MV-4-11 (cell line): ENCODE measurements at places on chromosomes 13 and 19.

DNA sequence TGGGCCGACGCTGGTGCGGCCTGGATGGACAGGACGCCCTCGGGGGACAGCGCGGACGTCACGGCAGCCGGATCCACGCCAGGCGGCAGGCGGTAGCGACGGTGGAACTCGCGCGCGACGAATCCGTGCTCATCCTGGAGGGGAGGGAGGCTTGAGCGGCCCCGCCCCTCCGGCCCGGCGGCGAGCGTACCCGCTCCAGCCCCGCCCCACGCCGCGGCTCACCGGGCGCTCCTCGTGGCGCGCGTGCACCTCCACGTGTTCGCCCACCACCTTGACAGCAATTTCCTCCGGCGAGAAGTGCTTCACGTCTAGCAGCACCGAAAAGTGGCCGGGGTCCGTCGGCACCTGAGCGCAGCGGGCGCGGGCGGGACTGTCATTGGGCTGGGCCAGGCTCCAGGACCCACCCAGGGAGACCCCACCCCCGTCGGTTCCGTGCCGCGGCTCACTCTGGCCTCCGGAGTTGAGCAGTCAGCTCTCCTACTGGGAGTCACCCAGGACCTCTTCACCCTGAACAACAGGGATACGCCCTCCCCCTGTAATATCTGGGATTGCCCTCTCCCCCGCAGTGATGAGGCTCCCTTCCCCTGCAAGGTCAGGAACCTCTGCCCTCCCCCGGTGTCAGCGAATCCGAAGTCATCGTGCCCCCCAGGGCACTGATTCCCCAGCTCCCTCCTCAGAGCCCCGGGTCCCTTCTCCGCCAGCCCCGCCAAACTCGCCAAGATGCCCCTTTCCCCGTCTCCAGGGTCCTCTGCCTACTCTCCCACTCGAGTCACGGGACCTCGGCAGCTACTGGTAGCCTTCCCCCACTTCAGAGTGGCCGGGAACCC, 1.1 kb downstream of the HSPB6 start:
- DNase-seq, result no peak

DNA sequence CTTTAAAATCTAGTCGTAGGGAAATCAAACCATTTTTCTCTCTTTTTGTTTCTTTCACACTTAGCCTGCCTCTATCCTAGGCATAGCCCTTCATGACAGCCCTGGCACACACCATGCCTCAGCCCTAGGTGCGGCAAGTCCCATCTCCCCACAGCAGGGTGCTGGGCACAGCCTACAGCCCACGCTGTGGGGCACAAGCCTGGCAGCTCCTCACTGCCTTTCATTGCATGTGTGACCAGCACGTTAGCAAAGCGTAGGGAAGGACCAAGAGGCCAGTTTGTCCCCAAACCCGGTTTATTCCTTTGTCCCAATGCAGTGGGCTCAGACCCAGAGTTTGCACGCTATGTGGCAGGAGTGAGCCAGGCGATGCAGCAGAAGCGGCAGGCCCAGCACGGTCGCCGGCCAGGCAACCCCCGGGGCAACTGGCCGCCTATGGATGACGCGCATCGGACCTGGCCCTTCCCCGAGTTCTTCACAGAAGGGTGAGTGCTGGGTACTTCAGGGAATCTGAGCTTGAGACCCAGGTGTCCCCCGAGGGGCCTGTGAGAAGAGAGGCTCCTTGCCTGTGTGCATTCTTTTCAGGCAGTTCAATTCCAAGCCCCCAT, 17.3 kb upstream of the GPI start:
- no peak for DNase-seq

DNA sequence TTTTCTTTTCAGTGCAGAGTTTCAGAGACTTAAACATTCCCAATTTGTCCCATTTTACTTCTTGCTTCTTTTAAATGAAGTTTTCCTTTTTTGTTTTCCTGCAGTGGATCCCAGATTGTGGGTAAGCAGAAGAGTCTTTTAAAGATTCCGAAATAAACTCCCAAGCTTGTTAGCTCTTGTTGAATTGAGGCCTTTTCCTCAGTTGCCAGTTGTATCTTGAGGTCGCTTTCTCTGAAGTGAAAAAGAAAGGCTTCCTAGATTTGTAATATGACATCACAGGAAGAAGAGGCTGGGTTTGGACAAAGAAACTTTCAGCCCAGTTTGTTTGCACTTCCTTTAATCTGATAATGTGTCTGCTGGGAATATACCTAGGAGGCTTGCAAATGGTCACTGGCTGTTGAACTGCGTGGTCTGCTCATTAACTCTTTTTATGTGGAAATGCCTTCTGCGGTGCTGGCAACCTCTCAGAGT, at the start of gene LPAR6:
Gene LPAR6 (minus strand): TSS at position 233 of the 471 bp plus-strand sequence. CDS start 690 bp downstream, outside the sequence.
- no peak for DNase-seq

- peak; percentile 15 for DNase-seq
Measured at GRCh38 chr19:16376649-16377048, 52.0 kb downstream of the KLF2 start.

DNA sequence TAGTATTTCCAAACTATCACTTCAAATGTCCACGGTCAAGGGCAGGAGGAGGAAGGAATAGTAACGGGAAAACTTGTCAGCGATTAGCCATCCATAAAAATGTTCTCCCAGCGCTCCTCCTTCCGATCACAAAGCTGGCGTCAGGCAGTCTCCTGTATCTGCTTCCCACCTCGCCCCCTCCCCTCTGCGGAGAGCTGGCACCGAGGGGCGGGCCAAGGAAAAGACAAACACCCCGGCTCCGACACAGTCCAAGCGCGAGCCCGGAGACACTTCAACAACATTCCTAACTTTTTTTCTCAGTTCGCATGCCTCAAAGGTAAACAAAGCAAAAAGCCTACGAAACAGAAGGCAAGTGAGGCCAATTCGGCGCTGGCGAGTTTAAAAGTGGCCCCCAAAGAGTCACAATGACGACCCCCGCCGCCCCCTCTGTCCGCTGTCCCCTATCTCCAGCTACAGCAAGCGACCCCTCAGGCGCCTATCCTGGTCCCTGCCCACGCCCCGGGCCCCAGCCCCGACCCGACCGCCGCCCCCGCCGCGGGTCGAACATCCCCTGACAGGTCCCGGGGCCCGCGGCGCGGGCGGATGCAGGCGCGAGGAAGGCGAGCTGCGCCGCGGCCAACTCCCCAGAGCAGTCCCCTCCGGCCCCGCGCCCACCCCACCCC, 736 bp downstream of the SMAD9 start:
- no peak for DNase-seq

DNA sequence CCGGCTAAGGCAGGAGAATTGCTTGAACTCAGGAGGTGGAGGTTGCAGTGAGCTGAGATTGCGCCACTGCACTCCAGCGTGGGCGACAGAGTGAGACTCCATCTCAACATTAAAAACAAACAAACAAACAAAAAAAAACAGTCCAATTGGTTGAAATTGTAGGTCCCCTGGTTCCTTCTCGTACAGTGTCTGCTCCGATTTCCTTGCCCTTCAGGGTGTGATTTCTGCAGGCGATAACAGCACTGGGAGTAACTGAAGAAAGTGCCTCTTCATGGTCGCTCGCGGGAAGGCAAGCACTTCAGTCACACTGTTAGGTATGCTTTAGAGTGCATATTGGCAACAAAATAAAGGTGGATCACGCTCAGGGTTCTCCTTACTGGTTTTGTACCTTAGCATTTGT, 39.7 kb downstream of the TPT1 start:
- DNase-seq, result no peak

DNA sequence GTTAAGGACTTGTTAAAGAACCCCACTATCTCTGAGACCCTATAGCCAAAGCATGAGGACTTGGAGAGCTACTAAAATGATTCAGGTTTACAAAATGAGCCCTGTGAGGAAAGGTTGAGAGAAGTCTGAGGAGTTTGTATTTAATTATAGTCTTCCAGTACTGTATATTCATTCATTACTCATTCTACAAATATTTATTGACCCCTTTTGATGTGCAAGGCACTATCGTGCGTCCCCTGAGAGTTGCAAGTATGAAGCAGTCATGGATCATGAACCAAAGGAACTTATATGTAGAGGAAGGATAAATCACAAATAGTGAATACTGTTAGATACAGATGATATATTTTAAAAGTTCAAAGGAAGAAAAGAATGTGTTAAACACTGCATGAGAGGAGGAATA, 84.4 kb downstream of the DNAJC15 start:
- no peak for DNase-seq

DNA sequence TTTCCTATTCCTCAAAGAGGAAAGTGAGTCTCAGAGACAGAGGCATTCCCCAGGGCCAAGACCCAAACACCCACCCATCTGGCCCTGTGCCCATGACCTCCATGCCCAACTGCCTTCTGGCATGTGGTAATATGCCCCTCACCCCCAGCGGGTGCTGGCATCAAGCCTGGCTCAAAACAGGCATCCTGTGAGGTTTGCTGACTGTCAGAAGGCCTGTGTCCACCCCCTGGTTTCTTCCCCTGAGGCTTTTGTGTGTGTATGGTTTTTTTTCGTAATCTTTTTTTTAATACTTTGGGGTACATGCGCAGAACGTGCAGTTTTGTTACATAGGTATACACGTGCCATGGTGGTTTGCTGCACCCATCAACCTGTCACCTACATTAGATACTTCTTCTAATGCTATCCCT, 7.6 kb upstream of the KANK2 start:
- DNase-seq, result no peak

GRCh38 chr19:46975011-46975924, 44.4 kb upstream of the NPAS1 start:
- DNase-seq, result no peak

- DNase-seq, result no peak
Measured at GRCh38 chr19:33446330-33447293, 73.1 kb downstream of the CEBPG start.

GRCh38 chr19:1851654-1852580, 3.6 kb upstream of the REXO1 start:
- DNase-seq, result no peak

DNA sequence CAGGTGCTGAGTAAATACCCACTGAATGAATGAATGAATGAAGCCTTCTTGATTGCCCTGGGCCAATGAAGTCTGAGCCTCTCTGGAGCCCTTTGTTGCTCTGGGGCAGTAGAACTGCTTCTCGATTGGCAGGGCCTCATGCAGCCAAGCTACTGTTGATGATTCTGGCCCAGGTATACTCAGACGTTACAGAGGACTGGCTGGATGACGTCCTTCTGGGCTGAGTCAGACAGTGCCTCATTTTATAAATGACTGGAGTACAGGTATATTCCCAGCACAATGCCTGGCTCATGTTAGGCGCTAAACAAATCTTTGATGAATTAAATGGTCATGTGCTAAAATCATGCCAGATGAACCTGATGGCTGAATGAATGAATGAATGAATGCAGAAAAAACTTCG, 243.8 kb upstream of the MAB21L1 start:
- DNase-seq, result no peak

GRCh38 chr19:19115954-19116353, 22.3 kb downstream of the TMEM161A start:
- no peak for DNase-seq

DNA sequence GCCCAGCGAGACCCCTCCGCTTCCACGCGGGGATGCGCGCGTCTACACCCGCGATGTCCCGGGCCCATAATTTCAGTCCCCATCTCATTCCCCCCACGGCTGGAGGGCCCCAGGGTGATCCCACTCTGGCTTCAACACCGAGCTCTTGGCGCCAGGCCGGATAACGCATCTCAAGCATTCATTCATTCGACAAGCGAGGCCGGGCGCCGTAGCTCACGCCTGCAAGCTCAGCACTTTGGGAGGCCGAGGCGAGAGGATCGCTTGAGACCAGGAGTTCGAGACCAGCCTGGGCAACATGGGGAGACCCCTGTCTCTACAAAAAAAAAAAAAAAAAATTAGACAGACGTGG, 5.9 kb downstream of the ANGPTL6 start:
- DNase-seq, result no peak

DNA sequence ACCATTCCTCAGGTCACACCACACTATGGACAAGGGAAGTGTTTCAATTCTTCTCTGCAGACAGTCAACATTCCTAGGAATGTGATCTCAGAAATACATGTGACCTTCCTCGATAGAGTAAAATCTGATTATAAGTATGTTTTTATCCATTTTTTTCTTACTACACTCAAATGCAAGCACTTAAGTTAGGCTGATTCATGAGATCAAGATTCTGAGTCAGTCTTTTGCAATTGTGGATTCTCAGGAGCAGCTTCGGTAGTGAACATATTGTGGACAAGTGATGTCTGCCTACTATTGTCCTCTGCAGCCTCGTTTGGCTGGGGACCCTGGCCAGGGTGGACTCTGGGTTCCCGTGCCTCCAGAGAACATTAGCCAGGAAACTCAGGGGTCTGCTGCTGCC, 3.2 kb downstream of the SERPINE3 start:
- DNase-seq, result no peak
